ENCODE measurements at places on chromosomes 7 and 10.

GRCh38 chr7:42227936-42228591, 8.9 kb downstream of the GLI3 start:
- DNase-seq = no peak

DNA sequence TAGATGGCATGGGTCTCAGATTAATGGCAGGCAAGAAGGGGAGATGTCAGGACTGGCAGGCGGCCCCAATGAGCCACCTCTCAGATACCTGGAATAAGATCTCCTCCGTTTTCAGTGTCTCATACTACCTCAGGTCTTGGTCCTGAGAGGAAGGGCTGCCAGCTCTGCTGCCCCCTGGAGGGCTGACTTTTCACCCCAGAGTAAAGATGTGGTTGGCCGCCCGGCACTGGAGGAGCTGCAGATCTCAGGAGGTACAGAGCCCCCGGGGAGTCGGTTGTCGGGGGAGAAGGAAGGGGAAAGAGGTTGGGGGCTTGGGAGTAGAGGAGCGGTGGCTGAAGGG, 642 bp upstream of the COL13A1 start:
- DNase-seq = peak; percentile 35

GRCh38 chr7:35418716-35419390, 165.0 kb upstream of the TBX20 start:
- no peak for DNase-seq

DNA sequence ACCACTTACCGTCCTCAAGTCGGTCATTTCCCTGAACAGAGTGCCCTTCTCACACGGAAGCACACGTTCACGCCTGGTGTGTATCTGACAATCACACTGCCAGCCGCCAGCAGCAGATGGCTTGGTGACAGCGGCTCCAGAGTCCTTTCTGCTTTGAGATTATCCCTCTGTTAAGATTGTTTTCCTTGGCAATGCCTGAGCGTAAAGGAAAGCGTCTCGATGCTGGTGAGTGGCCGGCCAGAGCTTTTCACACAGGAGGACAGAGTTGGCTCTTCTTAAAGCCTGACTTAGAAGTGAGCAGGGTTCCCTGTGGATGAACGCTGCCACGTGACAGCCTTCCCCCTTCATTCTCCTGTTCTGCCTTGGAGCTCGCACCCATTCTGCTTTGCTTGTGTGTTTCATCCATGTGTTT, 22.1 kb upstream of the PRKAR1B start:
- DNase-seq = no peak

GRCh38 chr10:104142081-104142480, 20.1 kb downstream of the SFR1 start:
- DNase-seq = no peak

GRCh38 chr7:159028508-159029401, 115.9 kb downstream of the VIPR2 start:
- no peak for DNase-seq

- DNase-seq = no peak
Observed at GRCh38 chr7:70434376-70434775, 697.6 kb upstream of the GALNT17 start.

- no peak for DNase-seq
Observed at GRCh38 chr10:7285522-7286322, 125.1 kb downstream of the SFMBT2 start.

DNA sequence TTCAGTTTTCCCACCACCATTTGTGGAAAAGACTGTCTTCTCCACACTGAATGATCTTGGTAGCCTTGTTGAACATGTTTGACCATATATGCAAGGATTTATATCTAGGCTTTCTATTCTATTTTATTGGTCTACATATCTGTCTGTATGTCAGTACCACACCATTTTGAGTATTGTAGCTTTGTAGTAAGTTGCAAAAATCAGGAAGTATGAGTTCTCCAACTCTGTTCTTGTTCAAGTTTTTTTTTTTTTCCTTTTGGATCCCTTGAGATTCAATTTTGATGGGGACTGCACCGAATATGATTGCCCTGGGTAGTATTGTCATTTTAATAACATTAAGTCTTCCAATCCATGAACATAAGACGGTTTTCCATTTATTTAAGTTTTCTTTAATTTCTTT, 176.8 kb downstream of the DNAJC1 start:
- DNase-seq = no peak

DNA sequence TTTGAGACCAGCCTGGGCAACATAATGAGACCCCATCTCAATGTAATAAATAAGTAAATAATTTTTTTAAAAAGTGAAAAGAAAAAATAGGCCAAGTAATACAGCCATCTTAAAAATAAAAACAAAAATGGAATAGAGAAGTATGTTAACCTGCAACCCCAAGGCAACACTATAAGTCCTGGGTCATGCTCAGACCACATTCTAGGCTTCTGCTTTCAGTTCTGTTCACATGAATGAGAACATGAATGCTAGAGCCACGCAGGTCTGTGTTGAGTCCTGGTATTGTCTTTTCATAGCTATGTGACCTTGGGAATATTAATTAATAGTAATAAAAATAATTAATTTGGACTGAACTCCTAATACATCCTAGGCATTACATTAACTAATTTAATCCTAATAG, 284.0 kb downstream of the AUTS2 start:
- no peak for DNase-seq

DNA sequence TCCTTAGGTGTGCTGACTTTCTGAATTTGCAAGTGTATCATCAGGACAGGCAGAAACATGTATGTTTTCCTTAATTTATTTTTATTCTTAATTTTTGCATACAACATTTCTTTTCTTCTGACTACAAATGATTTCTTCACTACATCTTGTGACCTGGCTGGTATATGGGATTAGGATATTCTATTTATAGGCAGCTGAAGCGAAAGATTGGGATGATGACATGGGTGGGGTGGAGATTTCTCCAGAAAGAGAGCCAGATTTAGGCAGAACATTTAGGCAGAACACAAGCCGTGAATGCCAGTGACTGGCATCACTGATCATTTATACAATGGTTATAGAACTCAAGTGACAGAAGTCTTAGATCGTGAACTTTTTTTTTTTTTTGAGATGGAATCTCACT, 256.7 kb downstream of the KLF6 start:
- no peak for DNase-seq

- DNase-seq = no peak
Observed at GRCh38 chr10:126186766-126187165, 201.5 kb downstream of the ADAM12 start.

DNA sequence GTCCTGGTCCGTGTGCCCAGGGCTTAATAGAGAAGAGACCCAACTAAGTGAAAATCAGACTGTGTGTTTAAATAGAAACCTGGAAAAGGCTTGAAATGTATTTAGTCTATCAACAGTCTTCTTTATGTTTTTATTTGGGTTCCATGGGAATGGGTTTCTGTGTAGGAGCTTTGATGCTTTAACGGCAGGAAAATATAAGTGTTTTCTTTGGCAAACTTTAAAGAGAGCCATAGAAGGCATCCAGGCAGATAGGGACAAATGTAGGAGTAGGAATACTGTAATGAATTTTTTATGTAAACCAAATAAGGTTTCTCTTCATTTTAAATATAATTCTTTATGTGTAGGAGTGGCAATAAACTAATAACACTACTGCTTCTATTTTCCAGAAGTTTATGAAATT, 989.0 kb downstream of the GATA3 start:
- no peak for DNase-seq

DNA sequence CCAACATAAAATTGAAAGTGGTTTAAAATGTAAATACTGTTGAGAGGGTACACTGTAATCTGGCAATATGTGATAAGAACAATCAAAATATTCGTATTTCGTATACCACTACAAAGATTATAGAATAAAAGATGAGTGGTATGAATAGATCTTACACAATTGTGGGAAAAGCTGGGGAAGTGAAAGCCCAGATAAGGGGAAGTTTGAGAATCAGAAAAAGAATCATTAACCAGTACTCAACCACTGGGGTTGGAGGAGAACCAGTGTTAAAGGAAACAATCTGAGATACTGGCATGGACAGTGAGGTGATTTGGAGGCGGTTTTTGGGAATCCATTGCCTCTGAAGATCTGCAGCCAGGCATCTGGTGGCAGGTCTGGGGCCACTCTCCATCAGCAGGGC, 59.7 kb upstream of the CDK14 start:
- DNase-seq = no peak

All from NCI-H1105 (cell line).